ENCODE measurements at places on chromosomes 3 and 15.

GRCh38 chr3:188316021-188316722 lies 162.2 kb downstream of the LPP start:
- no peak for DNase-seq

GRCh38 chr15:70375006-70375431 lies 277.3 kb upstream of the TLE3 start:
- no peak for DNase-seq

GRCh38 chr3:75978686-75979085 lies 193.3 kb upstream of the ZNF717 start:
- peak; percentile 55 for DNase-seq

DNA sequence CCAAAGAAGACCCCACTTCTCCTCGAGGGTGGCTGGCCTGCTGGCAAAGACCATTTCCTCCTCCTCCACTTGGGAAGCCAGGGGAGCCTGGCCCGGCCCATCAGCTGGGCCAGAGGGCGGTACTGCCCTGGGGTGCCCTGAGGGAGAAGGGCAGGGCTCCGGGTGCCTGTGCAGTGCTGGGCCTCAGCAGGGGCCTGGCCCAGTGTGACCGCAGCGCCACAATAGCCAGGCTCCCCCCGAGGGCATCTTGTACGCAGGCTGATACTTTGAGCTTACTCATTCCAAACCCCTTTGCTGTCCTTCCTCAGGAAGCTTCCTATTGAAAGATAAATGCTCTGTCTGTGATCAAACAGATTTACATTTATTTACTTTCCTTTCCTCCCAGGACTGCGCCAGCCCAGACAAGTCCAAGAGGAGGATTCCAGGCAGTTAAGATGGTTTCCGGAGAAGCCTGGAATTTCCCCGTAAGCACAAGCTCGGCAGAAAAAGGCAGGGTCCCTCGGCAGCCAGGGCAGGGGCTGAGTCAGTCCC lies 240.1 kb downstream of the XXYLT1 start:
- no peak for DNase-seq

GRCh38 chr3:148532326-148532725 lies 165.4 kb upstream of the AGTR1 start:
- DNase-seq: no peak

GRCh38 chr15:75452865-75453702 lies 1.6 kb upstream of the SIN3A start:
- no peak for DNase-seq

- no peak for DNase-seq
Measured at GRCh38 chr3:4722103-4722502, 229.0 kb downstream of the ITPR1 start.

DNA sequence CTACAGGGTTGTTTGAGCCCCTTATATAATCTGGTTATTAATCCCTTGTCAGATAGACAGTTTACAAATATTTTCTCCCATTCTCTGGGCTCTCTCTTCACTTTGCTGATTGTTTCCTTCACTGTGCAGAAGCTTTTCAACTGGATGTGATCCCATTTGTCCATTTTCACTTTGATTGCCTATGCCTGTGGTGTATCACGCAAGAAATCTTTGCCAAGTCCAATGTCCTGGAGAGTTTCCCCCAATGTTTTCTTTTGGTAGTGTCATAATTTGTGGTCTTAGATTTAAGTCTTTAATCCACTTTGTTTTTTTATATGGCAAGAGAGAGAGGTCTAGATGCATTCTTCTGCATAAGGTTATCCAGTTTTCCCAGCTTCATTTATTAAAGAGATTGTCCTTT lies 40.7 kb downstream of the XXYLT1 start:
- no peak for DNase-seq

DNA sequence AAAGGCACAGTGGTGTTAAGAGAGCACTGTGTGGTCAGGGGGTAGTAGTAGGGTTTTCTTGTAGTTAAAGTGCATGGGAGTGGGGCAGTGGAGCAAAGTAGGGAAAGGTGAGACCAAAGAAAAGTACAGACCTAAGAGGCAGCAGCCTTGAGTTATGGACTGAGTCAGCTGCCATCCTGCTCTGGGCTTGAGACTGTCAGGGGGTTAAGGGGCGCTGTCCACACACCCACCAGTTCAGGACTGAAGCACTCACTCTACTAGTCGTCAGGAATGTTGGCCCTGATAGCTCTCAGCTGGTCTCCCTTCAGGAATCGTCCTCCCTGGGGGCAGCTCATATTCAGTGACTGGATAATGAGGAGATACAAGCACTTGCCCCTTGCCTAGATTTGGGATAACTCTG lies 7.9 kb downstream of the CCR4 start:
- no peak for DNase-seq

GRCh38 chr15:90201130-90201943 lies at the start of gene SEMA4B:
SEMA4B (plus strand) TSS chr15:90201330; CDS start chr15:90201579, 249 bp downstream.
- no peak for DNase-seq

GRCh38 chr3:158769952-158770740 lies 31.7 kb upstream of the MFSD1 start:
- no peak for DNase-seq

DNA sequence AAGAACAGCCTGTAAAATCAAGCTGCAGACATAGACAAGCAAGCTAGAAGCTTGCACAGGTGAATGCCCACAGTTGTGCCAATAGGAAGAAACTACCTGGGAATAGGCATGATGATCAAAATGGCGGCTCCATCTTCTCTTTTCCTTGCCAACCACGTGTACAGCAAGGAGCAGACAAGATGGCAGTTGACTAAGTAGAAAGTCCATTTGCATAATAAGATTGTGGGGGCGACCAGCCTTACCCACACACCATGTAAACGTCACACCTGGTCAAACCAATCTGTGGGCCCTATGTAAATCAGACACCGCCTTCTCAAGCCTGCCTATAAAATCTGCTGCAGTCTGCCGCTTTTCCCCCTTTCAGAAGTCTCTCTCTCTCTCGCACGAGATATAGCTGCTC lies 25.1 kb upstream of the ANKRD34C start:
- no peak for DNase-seq

DNA sequence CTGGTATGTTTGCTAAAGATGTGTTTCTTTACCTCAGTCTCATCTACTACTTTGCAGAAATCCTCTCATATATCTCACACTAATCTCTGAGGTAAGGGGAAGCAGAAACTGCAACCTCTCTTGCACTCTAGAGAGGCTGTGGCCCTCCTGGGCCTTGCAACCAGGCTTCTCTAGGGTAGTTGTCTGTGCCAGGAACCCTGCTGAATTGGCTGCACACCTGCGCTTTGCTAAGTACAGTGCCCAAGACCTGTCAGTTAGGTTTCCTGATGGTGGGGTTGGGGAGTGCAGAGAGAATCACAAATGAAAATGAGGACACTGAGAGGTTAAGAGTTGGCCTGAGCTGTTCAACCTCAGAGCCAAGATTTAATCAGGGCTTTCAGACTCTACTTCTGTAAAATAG lies 117.2 kb upstream of the PLXNA1 start:
- DNase-seq: no peak

All from fibroblast of the conjunctiva (primary cell).